ENCODE measurements at places on chromosomes 6 and 20.

- no peak for DNase-seq
Observed at GRCh38 chr6:27812805-27813492, 99.2 kb downstream of the OR2B2 start.

DNA sequence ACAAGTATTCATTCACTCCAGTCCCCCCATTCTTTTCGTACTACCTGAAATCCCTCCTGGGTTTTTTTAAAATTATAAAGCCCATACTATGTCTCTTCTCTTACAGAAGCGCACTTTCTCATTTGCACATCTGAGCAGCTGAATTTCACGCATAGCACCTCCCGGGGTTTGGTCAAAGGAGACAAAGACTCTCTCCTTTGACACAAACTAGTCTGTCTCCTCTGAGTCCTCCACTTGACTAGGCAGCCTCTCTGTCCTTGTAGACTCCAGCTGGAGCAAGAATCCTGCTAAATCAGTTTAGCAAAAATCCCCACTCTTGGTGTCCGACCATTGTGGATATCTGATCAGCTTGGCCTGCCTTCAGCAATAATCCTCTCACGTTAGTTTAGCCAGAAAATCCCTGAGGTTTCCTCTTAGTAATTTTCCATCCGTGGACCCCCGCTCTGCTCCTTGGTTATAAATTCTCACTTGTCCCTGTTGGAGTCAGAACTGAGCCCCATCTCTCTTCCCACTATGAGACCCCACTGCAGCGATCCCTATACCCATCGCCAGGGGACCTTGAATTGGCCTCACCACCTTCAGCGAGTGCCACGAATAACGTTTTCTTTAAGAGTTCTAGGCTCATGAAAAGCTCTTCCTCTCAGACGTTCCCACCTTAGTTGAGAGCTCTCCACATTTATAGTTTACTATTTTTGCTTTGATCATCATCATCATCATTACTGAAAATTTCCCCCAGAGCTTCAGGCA lies 29.0 kb downstream of the PDYN start:
- no peak for DNase-seq

DNA sequence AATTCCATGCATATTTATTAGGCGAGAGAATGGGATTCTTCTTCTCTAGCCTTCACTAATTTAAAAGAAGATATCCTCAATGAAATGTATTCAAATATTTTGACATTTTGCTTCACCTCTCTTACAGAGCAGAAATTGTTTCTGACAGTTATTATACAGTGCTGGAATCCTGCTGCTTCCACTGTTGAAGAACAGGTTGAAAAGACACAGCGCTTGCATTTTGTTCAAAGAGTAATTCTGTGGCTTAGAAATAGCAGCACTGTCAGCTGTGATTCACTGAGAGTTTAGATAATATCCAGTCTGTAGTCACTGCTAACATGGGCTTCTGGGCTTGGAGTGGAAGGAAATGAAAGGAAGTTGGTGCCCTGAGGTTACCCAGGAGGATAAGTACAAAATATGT lies 117.1 kb upstream of the FBXL4 start:
- DNase-seq = no peak

DNA sequence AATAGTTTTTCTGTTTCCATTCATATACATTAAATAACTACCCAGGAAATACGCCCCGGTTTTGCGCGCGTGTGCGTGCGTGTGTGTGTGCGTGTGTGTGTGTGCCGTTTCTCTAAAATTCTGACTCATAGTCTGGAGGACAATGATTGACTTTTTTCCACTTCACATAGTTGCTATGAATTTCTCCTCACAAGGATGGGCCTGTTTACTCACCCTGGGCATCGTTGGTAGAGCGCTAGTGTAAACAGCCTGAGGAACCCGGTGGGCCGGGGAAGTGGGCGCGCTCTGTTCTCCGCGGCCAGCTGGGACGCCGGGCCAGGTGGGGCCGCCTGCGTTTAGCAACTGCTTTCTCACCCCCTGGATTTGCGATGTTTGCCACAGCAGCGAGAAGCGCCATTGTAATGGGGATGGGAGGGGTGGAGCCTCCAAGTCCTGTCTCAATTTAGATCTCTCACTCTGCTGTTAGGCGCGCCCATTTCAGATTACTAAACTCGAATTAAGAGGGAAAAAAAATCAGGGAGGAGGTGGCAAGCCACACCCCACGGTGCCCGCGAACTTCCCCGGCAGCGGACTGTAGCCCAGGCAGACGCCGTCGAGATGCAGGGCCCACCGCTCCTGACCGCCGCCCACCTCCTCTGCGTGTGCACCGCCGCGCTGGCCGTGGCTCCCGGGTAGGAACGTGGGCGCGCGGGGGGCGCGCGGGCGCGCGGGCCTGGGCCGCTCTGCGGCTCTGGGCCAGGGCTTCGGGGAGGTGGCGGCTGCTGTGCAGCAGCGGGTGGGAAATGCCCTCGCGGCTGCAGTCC lies at the start of gene CD109:
CD109 (plus strand) TSS at position 585 of the 803 bp plus-strand sequence; CDS start at position 598, 13 bp downstream.
- peak; percentile 56 for DNase-seq

DNA sequence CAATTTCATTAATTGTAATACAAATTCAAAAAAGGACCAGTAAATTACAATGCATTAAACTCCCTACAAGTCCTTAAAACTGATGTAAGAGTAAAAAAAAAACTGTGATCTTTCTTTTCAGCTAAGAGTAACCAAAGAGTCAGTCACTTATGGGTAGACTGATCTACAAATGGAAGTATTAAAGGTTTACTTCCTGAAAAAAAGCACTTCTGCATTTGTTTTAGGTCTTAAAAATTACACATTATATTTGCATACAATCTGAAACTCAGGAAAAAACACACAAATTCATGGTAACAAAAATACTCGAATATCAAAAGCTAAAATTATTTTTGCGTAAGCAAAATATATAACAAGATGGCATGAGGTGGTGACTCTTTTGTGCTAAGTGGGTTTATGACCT lies 23.5 kb downstream of the USP49 start:
- no peak for DNase-seq

DNA sequence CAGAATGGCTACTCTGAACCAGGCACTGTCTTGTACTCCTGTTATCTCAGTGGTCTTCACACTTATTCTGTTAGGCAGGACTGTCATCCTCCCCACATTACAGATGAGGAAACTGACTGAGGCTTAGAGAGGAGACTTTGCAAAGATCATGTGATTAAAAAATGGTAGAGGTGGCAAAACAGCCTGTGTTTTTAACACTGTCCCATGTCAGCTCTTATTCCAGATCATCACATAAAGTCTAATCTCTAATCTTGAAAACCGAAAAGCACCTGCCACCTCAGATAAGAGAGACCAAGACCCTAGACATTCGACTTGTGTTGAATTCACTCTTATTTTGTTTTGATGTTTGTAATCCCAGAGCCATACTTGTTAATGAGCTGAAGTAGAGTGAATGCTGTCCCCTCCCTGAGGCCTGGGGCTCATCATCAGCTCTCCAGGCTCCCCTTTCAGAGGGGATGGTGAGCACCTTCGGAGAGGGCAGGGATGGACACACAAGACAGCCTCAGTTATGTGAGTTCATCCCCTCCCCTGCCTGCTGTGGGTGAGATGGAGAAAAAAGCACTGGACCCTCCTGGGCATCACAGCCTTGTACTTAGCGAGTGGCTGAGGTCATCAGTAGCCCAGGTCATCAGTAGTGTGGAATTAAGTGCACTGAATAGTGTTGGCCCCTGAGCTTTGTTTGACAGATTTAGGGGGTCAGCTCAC lies 30.6 kb downstream of the MTHFD1L start:
- DNase-seq = no peak

DNA sequence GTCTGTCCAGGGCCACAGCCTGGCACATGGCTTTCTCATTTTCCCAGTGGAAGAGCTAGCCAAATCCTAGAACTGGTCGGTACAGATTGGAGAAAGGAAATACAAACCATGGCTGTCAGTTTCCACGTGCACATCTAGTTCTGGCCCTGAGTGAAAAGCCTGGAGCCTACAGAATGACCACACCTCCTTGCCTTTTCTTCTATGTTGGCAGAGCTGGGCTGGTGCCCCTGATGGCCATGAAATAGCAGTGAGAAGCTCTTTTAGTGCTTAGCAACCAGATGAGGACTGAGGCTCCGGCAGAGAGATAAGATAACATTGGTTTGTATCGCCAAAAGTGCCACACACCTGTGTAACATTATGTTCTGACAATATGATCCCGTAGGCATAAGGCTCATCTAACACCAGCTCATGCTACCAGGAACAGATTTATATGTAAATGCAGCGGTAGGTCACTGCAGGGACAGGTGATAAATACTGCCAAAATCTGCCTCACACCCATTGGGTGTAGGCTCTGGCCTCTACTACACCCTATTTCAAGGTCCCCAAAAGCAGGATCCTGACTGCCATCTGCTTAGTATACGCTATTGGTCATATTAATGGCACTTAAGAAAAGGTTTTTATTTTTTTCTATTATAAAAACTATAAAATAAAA lies 39.9 kb upstream of the TBC1D7 start:
- DNase-seq = no peak

GRCh38 chr6:131419702-131420101 lies 153.3 kb upstream of the ARG1 start:
- no peak for DNase-seq

DNA sequence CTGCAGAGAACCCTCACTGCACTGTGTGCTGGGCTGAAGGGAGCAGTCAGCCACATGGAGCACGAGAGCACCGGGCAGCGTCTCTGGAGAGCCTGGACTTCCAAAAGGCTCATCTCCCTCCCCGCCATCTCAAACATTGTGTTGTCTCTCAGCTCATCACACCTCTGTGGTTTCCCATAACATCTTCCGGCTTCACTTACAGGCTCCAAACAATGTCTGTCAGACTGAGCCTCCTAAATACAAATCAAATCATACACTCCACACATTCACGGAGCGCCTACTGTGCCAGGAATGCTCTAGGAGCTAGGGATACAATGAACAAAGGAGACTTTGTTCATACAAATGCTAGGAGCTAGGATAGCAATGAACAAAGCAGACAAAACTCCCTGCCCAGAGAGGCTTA lies 398.0 kb downstream of the RNGTT start:
- no peak for DNase-seq

DNA sequence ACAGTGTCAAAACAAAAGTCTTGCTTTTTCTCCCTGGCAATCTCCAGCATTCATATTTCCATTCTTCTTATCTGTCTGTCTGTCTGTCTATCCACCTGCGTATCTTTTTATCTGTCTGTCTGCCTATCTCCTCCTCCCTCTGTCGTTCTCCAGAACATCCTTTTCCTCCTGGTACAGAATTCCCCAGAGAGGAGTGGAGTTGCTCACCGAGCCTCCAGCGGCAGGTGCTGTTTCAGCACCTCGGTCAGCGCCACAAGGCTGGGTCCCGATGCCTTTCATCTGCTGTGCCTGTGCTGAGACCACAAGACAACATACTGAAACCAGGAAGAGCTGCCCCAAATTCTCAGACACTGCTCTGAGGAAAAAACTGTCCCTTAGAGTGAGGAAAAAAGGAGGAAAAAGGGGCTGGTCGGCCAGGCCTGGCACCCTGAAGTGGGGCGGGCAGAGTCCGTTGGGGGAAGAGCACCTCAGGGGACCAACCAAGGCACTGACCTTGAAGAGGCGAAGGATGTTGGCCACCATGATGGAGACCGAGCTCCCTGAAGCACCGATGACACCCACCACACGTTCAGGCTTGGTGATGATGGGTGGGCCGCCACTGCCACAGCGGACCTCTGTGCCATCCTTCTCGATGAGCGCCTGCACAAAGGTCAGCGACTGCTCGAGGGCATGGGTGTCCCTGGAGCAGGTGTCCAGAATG lies 13.3 kb downstream of the GRM4 start:
- no peak for DNase-seq

- DNase-seq = no peak
Observed at GRCh38 chr20:45114465-45115385, at the start of gene WFDC5. WFDC5 (minus strand) TSS chr20:45115174; CDS start chr20:45115083, 91 bp downstream.

- DNase-seq = no peak
Observed at GRCh38 chr6:25698631-25699030, 46.6 kb downstream of the SCGN start.

DNA sequence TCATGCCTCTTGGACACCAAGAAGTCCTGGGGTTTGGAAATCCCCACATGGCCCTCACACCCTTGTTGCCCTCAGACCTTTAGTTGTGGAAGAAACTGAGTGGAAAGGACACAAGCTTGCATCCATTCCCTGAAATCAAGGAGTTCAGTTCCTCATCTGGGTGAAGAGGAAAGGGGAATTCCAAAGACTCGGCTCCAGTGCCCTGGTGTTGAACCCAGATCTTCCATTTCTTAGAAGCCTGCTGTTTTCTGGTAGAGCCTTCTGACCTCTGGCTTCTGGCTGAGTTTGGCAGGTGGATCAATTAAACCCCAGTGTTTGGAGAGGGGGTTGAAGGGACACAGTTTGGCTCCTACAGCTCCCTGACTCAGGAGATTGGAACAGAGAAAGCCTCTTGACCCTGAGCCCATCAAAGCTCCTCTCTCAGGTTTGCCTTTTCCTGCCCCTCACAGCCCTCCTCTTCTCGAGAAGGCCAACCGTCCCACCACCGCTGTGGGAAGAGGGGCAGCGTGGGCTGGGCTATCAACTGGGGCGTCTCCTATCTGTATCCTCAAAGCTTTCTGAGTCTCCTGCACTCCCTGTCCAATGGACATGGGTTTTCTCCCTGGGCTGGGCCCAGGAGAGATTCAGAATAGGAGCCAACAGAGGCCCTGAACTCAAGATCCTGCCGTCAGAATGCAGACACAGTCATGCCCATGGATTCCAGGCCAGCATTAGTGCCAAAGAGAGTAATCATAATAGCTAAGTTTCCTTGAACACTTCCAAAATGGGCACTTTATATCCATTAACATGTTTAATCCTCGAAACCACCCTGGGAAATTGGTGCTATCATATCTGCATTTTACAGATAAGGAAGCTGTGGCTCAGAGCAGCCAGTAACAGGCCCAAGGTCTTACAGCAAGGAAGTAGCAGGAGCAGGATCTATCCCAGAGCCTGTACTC lies 146.2 kb downstream of the VEGFA start:
- no peak for DNase-seq

- DNase-seq = no peak
Observed at GRCh38 chr6:117078624-117079023, 186.7 kb upstream of the VGLL2 start.

DNA sequence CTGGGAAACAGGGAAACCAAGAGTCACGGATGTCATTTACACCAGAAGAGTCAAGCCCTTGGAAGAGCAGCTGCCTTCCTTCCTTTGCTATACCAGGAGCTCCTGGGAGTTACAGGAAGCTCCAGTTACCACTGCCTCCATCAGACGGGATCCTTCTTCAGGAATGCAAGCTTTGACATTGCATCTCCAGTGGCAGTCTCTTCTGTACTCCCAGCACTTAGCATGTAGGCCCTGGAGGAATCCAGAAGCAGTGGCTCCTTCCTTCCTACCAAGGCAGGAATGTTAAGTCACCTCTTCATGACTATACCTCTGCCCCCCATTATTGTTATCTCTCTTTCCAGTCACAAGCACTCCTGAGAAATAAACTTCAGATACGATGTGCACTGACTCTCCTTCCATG lies 836.0 kb downstream of the MAFB start:
- DNase-seq = no peak

- DNase-seq = no peak
Observed at GRCh38 chr6:82111114-82111513, 136.4 kb downstream of the IBTK start.

GRCh38 chr6:33700391-33701050 lies 11.0 kb downstream of the UQCC2 start:
- DNase-seq = peak; percentile 31

DNA sequence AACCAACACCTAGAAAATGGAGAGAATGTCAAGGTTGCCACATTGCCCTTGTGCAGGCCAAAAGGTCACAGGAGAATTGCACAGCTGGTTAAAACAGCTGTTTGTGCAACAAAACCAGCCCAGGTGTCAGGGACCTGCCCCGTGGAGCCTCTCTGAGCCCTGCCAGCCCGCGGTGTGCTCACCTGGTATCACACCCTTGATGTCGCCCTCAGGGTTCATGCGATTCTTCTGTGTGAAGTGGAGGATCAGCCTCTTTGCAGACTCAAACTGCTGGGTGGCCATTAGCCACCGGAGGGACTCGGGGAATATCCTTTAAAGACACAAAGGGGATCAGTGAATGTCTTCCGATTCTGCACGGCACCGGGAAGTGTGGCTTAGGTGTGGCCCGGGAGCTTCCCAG lies 39.2 kb downstream of the PSMG4 start:
- no peak for DNase-seq

All from fibroblast of skin of left quadriceps (primary cell).